CD4-positive, CD25-positive, alpha-beta regulatory T cell (primary cell): ENCODE measurements at places on chromosomes 3 and 15. TPM values are rescaled to one million over a fixed set of nuclear protein-coding genes. Genes with fewer than 3 reads are reported as not detected.

GRCh38 chr15:91271565-91272153 lies 171.6 kb downstream of the SV2B start:
- H3K4me1 ChIP-seq = peaks cover 4% of the 10 kb centered on the region
- no peak overlapping the region for H3K27ac ChIP-seq
- no peaks in the 10 kb centered on the region for H3K36me3 ChIP-seq
- H3K27me3 ChIP-seq = peaks cover 3% of the 10 kb centered on the region

Gene PSTPIP1
- total RNA-seq = 169 TPM

DNA sequence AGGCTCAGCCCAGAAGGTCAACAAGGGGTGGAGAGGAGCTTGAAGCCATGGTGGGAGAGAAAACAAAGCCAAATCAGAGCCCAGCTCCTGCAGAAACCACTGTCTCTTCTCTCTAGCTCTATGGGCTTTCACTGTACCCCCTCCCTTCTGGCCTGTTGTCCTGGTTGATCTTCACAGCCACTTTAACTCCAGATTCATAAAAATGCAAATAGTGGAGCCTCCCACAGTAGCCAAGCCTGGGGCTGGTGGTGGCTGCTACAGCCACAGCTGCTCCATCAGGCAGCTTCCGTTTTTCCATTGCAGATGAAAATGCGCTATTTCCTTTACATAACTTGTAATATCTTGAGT lies 20.7 kb upstream of the CAV3 start:
- DNase-seq = no peak
- H3K27me3 ChIP-seq = no peaks in the 10 kb centered on the region
- no peak overlapping the region for H3K27ac ChIP-seq

Gene RASGRF1
- not detected for total RNA-seq

DNA sequence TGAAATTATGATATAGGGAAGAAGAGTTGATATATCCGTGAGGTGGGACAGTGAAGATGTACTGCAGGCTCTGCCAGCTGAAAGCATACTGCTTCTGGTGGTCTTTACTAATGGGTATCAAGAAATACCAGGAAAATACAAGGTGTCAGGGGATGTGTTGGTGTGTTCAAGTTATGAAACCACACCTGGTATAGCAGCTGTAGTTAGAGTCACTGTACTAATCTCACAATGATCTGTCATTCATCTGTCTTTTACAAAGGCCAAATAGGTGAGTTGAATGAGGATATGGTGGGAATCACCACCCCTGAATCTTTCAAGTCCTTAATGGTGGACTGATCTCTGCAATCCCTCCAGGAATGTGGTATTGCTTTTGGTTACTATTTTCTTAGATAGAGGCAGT lies 152.7 kb downstream of the NFKBIZ start:
- no peaks in the 10 kb centered on the region for H3K36me3 ChIP-seq
- no peak overlapping the region for H3K27ac ChIP-seq
- no peaks in the 10 kb centered on the region for H3K27me3 ChIP-seq

DNA sequence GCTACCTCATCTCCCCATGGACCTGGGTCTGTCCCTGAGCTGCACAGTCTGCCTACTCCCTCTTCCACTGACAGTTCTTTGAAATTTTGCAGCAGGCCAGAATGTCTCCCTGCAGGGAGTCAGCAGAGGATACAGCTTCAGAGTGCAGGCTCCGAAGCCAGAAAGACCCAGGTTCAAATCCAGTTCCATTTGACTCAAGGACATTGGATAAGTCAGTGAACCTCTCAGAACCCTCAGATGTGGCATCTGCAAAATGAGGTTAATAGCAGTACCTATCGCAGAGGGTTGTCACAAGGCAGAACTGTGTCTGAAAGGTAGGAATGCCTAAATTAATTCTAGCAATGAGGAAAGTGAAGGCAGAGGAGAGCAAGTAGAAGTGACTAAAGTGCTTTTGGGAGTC lies 244.4 kb upstream of the TRIM42 start:
- no peaks in the 10 kb centered on the region for H3K4me1 ChIP-seq
- no peak overlapping the region for H3K4me3 ChIP-seq
- DNase-seq = no peak
- no peak overlapping the region for H3K27ac ChIP-seq
- no peaks in the 10 kb centered on the region for H3K27me3 ChIP-seq

GRCh38 chr3:60101621-60102020 lies 1051.8 kb upstream of the CFAP20DC start:
- no peak for DNase-seq
- peaks cover 10% of the 10 kb centered on the region for H3K4me1 ChIP-seq
- no peaks in the 10 kb centered on the region for H3K27me3 ChIP-seq

- DNase-seq = no peak
- H3K4me1 ChIP-seq = no peaks in the 10 kb centered on the region
- no peak overlapping the region for H3K27ac ChIP-seq
- no peaks in the 10 kb centered on the region for H3K27me3 ChIP-seq
- H3K4me3 ChIP-seq = no peak overlapping the region
Measured at GRCh38 chr3:129585949-129586657, 20.4 kb downstream of the PLXND1 start.

DNA sequence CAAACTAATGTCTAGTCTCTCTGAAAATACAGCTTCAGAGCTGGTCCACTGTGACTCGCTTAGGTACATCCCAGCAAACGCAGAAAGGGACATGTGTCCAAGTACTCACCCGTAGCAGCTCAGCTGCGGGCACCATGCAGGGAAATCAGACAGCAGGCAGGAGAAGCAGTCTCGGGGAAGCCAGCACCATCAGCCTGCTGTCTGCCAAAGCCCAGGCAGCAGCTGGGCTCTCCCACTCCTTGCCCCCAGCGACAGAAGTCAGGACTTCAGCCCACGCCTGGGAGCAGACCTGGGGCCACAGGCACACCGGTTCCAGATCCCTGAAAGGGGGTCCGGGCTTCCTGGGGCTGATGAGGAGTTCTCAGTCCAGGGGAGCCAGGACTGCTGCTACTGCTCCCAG lies 34.9 kb downstream of the SEMA5B start:
- no peak overlapping the region for H3K4me3 ChIP-seq
- H3K36me3 ChIP-seq = no peaks in the 10 kb centered on the region
- H3K27ac ChIP-seq = no peak overlapping the region

DNA sequence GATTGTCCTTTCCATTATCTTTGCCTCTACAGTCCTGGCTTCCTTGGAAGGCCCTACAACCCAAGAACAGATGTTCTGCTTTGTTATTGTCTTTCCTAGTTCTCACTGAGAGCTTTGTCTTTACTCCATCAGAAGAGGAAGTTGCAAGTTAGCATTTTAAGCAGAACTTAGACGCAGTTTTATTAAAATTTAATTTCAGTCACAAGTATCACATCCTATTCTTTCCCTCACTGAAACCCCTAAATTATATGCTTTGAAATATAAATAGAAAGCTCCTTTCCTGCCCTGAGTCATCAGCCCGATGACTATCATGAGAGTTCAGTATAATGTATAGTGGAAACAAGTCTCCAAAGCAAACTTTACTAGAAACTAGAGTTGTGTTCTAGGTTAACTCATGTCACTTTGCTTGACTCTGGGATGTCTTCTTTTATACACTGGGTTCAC lies 291.2 kb upstream of the RBMS3 start:
- no peak overlapping the region for H3K4me3 ChIP-seq
- H3K27me3 ChIP-seq = no peaks in the 10 kb centered on the region
- no peaks in the 10 kb centered on the region for H3K4me1 ChIP-seq
